ENCODE measurements at places on chromosomes 1 and 21. TPM values are rescaled to one million over a fixed set of nuclear protein-coding genes. Genes with fewer than 3 reads are reported as not detected.

Gene LCE1F
- polyA plus RNA-seq: not detected

Gene PGD
- polyA plus RNA-seq: 130 TPM

- DNase-seq: no peak
Observed at GRCh38 chr1:98177751-98178150, 256.9 kb upstream of the DPYD start.

Gene SMIM1
- polyA plus RNA-seq: 66.0 TPM

DNA sequence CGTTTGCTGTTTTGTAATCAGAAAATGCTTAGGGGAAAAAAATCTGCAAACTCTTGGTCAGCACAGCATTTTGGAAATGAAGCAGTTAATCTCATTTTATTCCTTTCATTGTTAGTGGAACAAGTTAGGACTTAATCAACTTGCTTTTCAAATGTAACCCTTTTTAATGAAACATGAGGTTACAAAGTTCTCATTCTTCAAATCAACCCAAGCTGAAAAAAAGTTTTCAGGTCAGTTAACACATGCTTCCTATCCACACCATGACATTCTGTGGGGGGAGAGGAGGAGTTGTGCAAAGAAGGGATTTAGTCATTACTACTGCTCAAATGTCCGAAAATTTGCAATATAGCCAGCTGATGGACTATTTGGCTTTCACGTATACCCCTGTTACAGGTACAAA is 283.2 kb upstream of the LYPLAL1 start:
- DNase-seq: no peak

DNA sequence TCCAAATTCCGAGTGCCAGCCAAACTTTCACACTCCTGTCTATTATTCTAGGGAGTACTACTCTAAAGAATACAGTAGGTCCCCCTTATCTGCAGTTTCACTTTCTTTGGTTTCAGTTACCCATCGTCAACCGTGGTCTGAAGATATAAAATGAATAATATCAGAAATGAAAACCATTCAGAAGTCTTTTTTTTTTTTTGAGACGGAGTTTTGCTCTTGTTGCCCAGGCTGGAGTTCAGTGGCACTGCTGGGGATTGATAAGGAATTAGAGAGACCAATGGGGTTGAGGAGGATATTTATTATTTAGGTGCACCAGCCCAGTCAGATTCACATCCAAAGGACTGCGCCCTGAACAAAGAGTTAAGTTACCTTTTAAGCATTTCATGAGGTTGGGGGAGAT is 52.9 kb upstream of the SRSF10 start:
- no peak for DNase-seq

DNA sequence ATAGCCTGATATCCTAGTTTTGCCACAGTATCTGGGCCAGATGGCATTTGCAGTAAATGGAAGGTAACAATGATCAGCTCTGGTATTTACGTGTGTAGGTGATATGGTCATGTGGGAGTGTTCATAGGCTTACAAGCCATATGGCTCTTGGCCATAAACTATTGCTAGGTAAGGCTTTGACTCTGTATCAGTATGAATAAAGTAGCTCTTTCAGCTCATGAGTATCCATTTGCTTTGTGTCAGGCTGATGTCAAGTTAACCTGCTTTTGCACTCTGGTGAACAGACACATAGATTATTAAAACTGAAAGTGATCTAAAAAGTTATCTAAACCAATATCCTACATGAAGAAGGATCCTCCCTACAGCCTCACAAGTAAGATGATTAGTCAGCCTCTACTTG is 69.0 kb downstream of the DDR2 start:
- DNase-seq: no peak

GRCh38 chr21:25967901-25968438 is 202.6 kb downstream of the APP start:
- DNase-seq: no peak

Gene SELL
- polyA plus RNA-seq: 2.1 TPM

Gene CFHR5
- not detected for polyA plus RNA-seq

Gene ABCA4
- 5.3 TPM for polyA plus RNA-seq

DNA sequence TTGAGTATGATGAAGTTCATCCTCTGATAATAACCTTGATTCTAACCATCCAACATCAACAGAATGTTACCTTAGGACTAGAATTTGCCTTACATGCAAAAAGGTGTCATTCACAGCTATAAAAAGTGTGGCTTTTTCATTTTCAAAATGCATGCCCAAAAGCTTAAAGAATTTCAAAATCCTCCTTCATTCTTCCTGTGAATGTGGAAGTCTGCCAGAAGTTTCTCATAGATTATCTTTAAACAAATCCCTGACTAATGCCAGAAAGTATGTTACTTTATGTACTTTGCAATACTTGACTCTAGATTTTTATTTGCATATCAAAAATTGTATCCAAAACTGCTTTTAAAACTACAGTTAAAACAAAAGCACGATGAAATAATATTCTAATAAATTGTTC is 270.6 kb upstream of the ZRANB2 start:
- DNase-seq: no peak

Gene BTBD8
- 8.6 TPM for polyA plus RNA-seq

- DNase-seq: no peak
Observed at GRCh38 chr1:75328691-75329090, 194.5 kb downstream of the LHX8 start.

Gene PGLYRP3
- not detected for polyA plus RNA-seq

- DNase-seq: peak; percentile 9
Observed at GRCh38 chr21:32364387-32364786, 28.4 kb downstream of the URB1 start.

- DNase-seq: no peak
Observed at GRCh38 chr1:28341591-28341990, 12.8 kb downstream of the MED18 start.

Gene KCNE1
- 1.2 TPM for polyA plus RNA-seq

Gene ANKRD35
- 0.93 TPM for polyA plus RNA-seq

DNA sequence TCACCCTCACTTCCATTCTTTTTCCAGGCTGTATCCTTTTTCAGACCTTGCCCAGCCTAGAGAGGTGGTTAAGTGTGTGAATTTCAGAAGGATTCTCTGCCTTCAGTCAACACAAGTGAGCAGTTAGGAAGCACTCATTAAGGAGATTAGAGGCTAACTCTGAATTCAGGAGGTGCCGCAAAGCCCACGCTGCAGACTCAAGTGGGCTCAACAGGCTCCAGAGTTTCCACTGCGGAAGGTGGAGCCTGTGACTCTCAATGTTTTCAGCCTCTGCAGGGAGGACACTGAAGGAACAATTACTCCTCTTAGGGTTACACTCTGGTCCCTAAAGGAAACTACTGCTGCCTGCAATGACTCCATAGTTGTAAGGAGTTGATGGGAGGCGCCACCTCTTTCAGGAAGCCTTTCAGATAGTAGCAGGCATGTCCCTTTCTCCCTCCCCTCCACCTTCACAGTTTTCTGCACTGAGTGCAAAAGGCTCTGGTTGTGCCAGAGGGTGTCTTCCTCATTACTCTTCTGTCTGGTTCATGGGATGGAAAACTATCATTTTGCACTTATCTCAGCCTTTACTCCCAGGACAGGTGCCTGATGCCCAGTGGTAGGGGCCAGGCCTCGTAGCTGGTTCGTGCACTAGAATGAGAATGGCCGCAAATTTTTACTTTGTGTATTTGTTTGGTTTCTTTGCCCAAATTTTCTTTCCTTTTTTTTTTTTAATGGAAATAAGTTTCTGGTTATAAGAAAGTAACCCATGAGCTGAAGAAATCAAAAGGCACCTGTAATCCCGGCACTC is 55.2 kb upstream of the SELENON start:
- DNase-seq: no peak

DNA sequence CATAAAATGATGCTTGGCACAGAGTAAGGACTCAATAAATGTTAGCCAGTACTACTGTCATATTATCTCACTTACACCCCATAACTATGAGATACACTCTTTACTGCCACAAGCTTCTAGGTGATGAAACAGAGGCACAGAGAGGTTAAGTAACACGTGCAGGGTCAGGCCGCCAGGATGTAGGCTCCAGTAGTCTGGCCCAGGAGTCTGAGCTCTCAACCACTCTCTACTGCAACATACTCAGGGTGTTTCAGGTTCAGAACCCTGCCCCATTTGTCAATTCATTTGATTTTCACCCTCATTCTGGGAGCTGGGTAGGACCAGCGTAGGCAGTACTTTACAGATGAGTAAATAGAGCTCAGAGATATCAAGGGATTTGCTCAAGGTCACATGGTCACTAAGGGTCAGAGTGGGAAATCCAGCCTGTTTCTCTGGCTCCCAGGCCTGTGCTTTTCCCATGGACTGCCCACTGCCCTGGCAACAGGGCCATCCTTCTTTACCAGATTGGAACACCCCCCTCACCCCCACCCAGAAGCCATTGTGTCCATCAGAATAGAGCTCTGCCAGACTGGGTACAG is 21.2 kb downstream of the IQGAP3 start:
- DNase-seq: no peak

Gene S100B
- 19.8 TPM for polyA plus RNA-seq

Gene NBPF20
- 4.4 TPM for polyA plus RNA-seq
